CD4-positive, alpha-beta memory T cell (primary cell): ENCODE measurements at places on chromosomes 2 and 18. TPM values are rescaled to one million over a fixed set of nuclear protein-coding genes. Genes with fewer than 3 reads are reported as not detected.

- H3K4me1 ChIP-seq, result no peaks in the 10 kb centered on the region
- H3K27ac ChIP-seq, result no peak overlapping the region
- DNase-seq, result no peak
- no peaks in the 10 kb centered on the region for H3K27me3 ChIP-seq
- H3K36me3 ChIP-seq, result no peaks in the 10 kb centered on the region
These were observed 30.6 kb upstream of the GPD2 start for GRCh38 chr2:156405586-156405985.

- no peak overlapping the region for H3K27ac ChIP-seq
- no peaks in the 10 kb centered on the region for H3K27me3 ChIP-seq
- H3K4me3 ChIP-seq, result no peak overlapping the region
These were observed 49.9 kb downstream of the MRPL35 start for GRCh38 chr2:86249176-86249575.

Gene GAD1
- total RNA-seq, result not detected

Gene ANKRD29
- not detected for total RNA-seq
